ENCODE measurements at places on chromosomes 2 and 18. TPM values are rescaled to one million over a fixed set of nuclear protein-coding genes. Genes with fewer than 3 reads are reported as not detected.

DNA sequence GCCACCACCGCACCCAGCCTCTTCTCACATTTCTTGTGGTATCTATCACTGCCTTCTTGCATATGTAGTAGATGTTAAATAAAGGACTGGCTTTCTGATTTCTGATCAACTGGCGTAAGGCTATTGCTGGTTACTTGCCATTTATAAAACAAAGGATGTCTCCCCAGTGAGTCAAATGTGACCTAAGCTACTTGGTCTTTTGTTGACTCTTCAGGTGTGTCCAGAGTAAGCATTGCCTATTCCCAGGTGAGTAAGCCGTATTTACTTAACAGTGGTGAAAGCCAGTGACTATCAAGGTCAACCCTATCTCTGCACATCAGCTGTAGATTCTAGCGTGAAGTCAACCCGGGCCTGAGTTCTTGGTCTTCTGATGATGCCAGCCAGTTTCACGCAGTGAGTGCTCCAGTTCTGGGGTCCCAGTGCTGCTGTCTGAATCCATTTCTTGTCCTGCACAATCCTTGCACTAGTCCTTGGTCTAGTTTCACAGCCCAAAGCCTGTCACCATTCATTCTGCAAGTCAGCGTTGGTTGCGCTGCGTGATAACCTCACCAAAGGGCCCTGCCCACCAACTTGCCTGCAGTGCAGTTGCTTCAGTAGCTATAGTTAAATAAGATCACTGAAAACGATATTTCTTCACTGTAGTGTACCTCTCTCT lies 120.2 kb downstream of the GBX2 start:
- no peak for DNase-seq

- DNase-seq, result no peak
Measured at GRCh38 chr2:113840518-113840917, 49.4 kb upstream of the ACTR3 start.

- DNase-seq, result no peak
Measured at GRCh38 chr18:64017870-64018269, 48.0 kb downstream of the SERPINB8 start.

Gene FIGLA
- not detected for total RNA-seq

Gene VWC2L
- total RNA-seq, result not detected
